Head of caudate nucleus (tissue), 42 donors: ENCODE measurements at places on chromosomes 5 and 9.

DNA sequence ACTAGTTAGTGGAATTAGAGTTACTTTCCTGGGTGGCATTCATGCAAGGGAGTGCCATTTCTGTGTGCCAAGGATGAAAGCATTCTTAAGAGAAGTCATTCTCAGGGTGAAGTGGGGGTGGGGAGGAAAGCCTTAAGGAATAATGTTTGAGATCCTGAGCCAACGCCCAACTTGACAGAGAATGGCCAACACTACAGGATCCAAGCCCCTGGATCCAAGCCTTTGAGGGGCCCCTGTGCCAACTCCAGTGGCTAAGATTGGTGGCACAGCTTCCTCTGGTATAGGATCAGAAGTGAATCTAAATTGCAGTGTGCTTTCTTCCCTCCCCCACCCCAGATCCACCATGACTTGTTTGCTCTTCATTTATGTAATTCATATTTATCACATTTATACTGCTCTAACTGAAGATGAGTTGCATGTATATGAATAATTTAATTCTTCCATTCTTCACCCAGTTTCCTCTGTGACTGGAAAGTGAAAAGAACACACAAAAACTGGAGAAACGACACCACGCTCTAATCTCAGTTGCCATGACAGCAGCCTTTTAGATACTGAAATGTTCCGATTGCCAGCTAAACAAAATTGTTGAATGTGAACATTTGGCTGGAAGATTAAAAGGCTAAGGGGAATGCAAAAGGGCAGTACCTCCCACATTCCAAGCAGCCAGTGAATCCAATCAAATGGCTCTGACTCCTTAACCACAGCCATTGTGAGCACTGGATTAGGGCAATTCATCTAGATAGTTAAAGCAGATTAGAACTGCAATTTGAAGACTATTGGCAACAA lies 4.5 kb downstream of the ZNF608 start:
- no peak for DNase-seq

DNA sequence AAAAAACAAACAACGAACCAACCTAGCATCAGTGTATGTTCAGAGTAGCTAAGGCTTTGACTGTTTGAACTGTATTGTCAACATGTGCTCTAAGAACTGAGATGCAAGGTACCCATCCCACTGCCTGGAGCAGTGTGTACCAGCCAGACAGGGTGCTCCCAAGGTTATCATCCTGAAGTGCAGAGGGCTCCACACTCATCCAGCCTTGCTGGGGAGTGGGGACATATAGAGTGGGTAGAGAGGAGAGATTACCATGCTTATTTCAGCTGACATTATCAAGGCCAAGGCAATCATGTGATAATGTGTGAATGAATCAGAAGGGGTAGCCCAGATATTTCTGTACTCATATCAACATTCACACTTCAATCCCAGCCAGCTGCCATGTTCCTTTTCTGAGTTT lies 68.7 kb upstream of the ZNF622 start:
- DNase-seq = no peak

- DNase-seq = no peak
These were observed 381.9 kb upstream of the ZNF462 start for GRCh38 chr9:106481013-106481609.

GRCh38 chr5:74587300-74587699 lies 53.2 kb downstream of the ENC1 start:
- no peak for DNase-seq
